ENCODE measurements at places on chromosomes 5 and 9.

GRCh38 chr9:128688501-128689292 is at the start of gene SET:
Gene SET, plus strand, starts transcription at chr9:128689222. Its CDS starts 361 bp downstream, at chr9:128689583.
- DNase-seq = peak; percentile 96

- DNase-seq = no peak
Observed at GRCh38 chr9:32939576-32939975, 61.9 kb downstream of the APTX start.

GRCh38 chr5:54754878-54755277 is 230.5 kb downstream of the ESM1 start:
- DNase-seq = no peak

- DNase-seq = no peak
Observed at GRCh38 chr9:125380406-125380805, 118.8 kb downstream of the GAPVD1 start.

- DNase-seq = peak; percentile 77
Observed at GRCh38 chr5:127754259-127754658, 51.1 kb downstream of the CCDC192 start.

DNA sequence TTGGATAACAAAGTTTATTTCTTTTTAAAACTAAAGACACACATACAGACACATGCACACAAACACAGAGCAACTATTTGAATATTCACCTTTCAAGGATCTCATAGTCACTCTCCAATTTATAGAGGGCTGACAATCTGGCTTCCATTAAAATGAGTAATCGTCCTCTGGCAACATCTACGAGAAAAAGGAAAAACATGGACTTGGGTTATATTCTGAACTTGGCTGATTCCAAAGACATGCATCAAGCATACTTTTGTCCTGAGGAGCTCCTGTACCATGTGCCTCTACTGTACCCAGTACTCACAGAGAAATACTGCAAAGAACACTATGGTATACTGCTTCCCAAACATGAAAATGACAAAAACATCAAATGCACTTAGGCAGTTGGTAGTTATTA is 15.4 kb downstream of the IARS1 start:
- DNase-seq = peak; percentile 76

DNA sequence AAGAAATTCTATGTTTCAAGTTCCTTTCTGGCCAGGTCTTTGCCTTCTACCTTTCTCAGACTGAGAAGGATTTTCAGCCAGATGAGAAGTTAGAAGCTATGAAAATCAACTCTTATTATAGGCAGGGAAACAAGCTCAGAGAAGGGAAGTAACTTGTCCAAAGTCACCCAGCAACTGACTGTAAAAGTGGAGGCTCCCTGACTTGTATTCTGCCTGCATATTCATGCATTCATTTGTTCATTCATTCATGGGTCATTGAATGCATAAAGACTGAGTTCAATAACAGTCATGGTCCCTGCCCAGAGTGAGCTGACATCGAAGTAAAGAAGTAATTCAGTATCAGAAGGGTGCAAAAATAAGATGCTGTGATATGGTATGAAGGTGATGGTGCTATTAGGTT is 239.6 kb downstream of the PAPPA start:
- DNase-seq = no peak

DNA sequence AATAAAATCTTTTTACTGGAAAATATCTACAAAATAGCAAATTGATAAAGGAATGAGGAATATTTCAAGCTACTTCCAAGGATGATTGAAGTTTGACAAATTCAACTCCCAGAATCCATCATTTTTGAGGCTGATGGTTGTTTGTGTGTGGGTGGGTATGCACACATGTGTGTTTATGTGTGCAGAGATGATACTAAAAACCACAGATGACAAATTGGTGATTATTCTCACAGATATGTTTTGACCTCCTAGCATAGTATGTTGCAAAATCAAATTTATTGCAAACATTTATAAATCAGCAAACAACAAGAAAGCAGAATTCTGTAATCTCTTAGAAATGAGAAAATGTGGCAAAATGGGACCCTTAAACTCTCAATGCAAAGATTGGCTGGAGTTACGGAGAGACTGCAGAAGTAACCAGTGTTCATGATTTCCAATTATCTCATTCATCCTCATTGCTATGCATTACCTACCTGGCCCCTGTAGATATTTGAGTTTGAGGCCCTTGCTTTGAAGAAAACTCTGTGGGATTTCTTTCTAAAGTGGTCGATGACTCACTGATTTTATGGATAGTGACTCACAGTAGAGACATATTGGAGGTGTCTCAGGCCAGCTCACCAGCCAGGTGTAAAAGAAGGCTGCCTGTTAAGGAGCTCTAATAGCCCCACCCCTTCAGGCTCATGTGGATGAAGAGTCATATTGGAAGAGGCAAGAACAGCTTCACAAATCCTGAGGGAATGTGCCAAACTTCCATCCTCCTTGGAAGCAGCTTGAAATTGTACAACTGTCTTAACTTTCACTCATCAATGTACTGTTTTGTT is 44.6 kb upstream of the TMC1 start:
- DNase-seq = peak; percentile 65

GRCh38 chr9:104177003-104177611 is 83.0 kb downstream of the SMC2 start:
- peak; percentile 1 for DNase-seq

- DNase-seq = peak; percentile 39
Observed at GRCh38 chr9:105449081-105449480, 1.2 kb downstream of the FSD1L start.

GRCh38 chr9:124218438-124218982 is 39.2 kb upstream of the NEK6 start:
- DNase-seq = peak; percentile 30

DNA sequence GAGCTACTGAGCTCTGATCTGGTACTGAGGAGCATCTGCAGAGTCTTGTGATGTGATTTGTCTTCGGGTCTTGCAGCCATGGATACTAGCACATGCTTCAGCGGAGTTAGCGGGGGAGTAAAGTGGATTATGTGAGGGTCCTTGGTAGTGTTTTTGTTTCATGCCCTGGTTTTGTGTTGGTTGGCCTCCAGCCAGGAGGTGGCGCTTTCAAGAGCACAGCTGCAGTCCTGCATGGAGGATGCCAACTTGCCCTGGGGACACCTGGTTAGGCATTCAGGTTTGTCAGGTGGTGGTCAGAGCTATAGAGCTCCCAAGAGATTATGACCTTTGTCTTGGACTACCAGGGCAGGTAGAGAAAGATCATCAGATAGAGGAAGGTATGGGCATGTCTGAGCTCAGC is 185.8 kb upstream of the CDH6 start:
- no peak for DNase-seq

GRCh38 chr5:139383993-139384590 is 995 bp upstream of the SLC23A1 start:
- no peak for DNase-seq

DNA sequence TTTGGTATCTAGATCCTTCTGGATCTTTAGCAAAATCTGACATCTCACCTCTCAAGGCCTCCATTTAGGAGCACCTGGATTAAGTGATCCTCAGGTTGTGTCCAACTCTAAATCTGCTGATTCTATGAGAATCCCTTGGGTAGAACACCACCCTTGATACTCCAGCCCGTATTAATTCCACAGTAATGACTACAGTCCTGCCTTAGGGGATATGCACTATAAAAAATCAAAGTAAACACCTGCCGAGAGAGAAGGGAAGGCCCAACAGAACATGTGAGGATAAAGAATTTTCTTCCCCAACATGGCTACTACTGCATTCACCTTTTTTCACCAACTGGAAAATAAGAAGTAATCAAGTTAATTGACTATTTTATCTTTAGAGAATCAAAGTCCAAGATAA is 27.6 kb downstream of the DAP start:
- no peak for DNase-seq

DNA sequence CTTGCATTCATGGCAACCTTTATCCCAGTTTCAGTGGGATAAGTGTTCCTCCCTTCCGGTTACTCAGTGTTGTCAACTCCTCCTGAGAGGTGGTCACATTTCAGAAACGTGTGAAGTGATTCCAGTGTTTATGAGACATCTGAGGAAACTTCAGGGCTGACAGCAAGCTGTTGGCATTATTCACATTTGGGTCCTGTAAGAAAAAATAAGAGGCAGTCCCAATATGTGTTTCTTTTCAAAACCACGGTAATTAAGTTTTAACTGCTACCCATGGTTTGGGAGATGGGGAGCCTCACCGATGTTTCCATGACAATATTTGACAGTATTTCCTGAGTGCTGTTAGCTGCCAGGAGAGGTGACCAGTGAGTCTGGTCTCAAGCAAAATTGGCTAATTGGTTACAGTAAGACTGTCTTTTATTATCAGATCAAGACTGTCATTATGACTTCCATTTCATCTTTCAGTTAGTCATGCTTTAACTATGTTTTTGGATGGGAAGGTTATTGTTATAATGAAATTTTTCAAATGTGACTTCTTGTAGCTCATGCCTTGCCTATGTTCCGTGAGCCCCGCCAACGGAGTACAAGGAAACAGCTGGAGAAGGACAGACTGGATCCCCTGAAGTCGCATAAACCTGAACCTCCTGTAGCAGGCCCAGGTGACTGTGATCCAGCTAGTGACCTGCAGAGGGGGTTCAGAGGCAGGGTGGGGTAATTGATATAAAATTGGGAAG is 115.3 kb downstream of the GDNF start:
- DNase-seq = peak; percentile 60

GRCh38 chr5:964821-965220 is 43.8 kb upstream of the NKD2 start:
- no peak for DNase-seq

DNA sequence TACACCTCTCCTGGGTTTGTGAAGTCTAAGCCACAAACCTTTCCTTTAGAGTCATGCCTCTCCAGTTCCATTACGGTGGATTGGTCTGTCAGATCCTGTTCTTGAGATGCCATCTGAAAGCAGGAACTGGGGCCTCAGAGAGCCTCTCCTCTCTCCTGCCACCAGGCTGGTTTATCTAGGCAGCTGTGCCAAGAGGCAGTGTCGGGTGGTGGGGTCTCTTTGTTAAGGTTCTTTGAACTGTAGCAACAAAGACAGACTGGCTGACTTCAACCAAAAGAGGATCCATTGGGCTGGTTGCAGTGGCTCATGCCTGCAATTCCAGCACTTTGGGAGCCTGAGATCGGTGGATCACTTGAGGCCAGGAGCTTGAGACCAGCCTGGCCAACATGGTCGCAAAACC is 66.0 kb upstream of the ANGPTL2 start:
- no peak for DNase-seq

GRCh38 chr9:133090752-133091385 is 29.1 kb downstream of the CEL start:
- DNase-seq = no peak

- DNase-seq = no peak
Observed at GRCh38 chr9:111412280-111412679, 71.9 kb downstream of the ECPAS start.

DNA sequence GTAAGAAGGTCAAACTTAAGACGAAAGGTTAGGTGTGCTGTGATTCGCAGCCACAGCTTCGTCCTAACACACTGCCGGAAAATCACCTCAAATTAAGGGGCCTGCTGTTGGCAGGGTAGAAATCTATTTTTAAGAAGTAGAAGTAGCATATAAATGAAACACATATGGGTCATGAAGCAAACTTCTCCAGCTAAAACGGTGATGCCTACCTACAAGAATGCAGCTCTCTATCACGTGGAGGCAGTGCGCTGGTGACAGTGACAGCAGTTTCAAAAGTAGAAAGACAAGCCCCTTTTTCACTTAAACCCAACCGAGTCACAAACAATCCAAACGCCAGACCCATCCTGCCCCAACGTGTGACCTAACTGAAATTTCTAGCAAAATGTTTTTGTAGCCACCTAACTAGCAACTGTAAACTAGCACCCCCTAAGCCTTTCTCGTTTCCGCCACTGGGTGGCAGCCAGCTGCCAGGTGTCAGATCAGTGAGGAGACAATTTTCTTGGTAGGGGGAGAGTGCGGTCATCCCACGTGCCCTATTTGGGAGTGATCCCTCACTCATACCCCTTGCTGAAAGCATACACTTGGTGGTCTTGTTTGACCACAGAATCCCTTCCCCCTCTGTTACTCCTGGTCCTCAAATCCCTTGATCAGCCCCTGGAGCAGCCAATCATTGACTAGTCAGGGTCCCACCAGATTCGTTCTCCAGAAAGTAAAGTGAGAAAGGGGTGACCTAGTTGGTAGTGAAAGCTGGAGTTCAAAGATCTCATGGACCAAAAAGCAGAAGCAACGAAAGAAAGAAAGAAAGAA is 71.8 kb upstream of the MAMDC2 start:
- peak; percentile 59 for DNase-seq

- no peak for DNase-seq
Observed at GRCh38 chr9:27353474-27354229, 56.7 kb upstream of the EQTN start.

DNA sequence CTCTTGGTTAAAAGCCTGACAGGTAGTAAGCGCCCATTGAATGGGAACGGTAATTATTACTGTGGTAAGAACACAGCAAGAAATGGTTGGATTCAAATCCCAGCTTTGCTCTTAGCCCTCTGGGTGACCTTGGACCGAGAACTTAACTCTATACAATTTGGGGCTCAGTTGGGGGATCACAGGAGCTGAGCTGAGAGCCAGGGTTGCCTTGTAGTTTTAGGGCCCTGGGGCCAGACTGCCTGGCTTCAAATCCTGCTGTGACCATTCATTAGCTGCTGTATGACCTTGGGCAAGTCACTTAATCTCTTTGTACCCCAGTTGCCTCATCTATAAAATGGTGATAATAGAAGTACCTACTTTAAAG is 87.4 kb upstream of the SH3PXD2B start:
- DNase-seq = no peak

- DNase-seq = peak; percentile 81
Observed at GRCh38 chr9:87714819-87715218, 11.1 kb upstream of the CTSL start.

GRCh38 chr5:151781201-151781600 is 9.4 kb downstream of the G3BP1 start:
- no peak for DNase-seq

DNA sequence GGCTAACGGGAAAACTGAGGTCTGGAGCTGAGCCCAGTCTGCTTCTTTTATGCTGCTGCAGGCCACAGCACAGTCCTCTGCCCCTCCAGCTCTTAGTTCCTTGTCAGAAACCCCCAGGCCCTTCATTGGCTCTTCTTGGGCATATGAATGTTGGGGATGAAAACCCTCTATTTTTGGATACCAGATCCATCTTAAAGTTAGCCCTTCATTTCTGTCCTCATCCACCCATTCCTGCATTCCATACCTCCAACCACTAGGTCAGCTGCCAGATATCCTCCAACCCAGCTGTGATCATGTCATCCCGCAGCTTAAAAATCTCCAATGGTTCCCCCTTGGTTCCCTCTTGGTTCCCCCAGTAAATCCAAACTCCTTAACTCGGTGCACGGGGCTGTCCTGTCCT is 1.8 kb upstream of the SLC25A51 start:
- DNase-seq = no peak
